ENCODE measurements at places on chromosomes 4 and X.

GRCh38 chr4:169079942-169080827 lies 70.1 kb upstream of the CBR4 start:
- DNase-seq, result no peak

GRCh38 chrX:80316526-80316925 lies 103.7 kb upstream of the TENT5D start:
- no peak for DNase-seq

DNA sequence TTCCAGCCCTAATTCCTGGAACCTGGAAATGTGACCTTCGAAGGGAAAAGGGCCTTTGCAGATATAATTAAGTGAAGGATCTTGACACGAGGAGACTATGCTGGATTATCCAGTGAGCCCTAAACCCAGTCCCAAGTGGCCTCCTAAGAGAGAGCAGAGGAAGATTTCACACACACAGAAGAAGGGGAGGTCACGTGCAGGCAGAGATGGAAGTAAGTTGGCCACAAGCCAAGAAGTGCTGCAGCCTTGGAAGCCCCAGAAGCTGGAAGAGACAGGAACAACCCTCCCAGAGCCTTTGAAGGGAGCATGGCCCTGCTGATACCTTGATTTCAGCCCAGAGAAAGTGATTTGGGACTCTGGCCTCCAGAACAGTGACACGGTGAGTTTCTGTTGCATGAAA lies 51.9 kb downstream of the EVC2 start:
- DNase-seq, result no peak

DNA sequence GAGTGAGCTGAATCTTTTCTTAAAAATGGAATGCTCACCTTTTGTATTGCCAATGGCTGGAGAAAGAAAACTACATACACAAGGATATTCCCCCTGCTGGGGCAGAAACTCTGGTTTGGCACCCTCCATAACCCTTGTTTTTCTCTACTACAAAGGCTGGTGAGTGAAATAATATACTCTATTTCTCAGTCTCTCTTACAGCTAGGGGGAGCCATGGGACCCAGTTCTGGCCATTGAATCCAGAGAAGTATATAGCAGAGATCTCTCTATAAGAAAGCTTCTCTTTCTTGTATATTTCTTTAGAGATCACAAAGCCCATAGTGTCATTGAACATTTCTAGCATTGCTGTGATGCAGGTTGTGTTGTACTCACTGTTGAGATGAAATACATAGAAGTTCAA lies 49.8 kb downstream of the SMPX start:
- DNase-seq, result no peak

- no peak for DNase-seq
Observed at GRCh38 chr4:10105421-10105820, 11.2 kb downstream of the WDR1 start.

DNA sequence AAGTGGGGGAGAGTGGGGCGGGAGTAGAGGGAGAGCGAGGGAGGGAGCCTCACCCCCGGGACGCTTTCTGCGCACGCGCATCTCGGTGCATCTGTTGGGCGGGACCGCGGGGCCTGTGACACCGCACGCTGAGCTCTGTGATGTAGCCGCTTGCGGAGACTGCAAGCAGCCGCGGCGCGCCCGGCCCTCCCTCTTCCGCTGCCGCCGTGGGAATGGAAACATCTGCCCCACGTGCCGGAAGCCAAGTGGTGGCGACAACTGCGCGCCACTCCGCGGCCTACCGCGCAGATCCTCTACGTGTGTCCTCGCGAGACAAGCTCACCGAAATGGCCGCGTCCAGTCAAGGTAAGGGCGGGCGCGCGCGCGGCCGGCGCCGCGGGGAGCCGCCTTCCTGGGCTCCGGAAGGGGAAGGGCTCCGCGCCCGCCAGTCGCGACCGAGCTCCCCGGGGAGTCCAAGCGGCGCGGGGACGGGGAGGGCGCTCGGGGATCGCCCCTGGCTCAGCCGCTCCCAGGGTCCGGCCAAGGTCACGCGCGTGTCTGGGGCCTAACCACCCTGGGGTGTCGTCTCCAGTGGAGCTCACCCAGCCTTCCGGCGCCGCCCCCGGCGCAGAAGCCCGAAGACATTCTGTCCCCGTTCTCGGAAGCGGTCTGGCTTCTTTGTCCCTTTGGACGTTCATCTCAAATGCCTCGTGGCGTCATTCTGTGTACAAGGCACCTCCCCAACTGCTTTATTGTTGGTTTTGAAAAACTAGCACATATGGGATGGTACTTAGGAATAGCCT lies at the start of gene FUNDC2:
FUNDC2 (plus strand) TSS at position 118 of the 782 bp plus-strand sequence; CDS start at position 213, 95 bp downstream.
- peak; percentile 94 for DNase-seq

DNA sequence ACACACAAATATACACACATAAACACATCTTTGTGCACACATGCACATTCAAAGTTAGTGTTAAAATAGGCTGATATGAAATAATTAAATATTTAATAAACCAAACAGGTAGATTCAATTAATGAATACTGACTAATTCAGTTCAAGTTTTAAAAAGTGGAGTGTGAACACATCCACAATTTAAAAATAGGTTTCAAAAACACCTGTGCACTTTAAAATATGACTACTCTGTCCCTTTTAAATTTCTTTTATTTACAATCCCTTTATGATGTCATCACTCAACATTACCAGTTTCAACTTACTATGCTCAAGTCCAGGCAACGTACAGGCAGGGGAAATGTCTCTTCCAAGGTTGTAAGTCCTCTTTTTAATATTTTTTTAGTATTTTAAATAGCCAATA lies at the start of gene CYLC1:
CYLC1 (plus strand) TSS at position 301 of the 400 bp plus-strand sequence; CDS start at position 338, 37 bp downstream.
- no peak for DNase-seq

DNA sequence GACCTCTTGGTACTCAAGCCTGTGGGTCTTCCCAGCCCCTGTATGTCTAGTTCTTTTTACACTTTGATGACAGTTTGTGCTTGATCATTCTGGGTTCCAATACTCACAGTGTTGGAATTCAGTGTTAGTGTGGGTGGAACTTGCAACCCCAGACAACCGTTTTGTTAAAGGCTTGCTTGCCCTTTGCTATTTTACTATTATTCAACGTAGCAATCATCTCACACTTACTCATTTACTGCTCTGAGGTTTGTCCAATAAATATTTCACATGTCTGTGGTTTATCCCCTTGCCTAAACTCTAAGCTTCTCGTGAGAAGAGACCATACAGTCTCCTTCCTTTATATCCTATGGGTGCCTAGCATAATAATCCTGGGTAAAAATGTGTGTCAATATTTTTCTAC lies 15.3 kb downstream of the CCNG2 start:
- no peak for DNase-seq

DNA sequence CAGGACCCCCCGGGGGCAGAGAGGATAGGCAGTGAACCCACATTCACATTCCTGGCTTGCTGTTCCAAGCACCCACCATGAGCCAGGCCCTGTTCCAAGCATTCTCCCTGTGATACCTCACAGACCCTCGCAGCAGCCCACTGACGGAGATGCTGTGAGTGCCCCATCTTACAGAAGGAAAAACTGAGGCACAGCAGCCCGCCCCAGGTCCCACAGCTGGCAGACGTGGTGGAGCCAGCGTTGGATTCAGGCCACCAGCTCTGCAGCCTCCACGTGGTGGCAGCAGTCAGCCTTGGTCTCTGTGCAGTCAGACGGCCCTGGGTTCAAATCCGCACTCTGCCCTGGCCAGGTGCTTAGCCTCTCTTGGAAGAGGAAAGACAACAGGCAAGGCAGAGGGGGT lies 16.8 kb downstream of the MAN2B2 start:
- no peak for DNase-seq

- no peak for DNase-seq
Observed at GRCh38 chrX:118352566-118352965, 6.7 kb downstream of the WDR44 start.

DNA sequence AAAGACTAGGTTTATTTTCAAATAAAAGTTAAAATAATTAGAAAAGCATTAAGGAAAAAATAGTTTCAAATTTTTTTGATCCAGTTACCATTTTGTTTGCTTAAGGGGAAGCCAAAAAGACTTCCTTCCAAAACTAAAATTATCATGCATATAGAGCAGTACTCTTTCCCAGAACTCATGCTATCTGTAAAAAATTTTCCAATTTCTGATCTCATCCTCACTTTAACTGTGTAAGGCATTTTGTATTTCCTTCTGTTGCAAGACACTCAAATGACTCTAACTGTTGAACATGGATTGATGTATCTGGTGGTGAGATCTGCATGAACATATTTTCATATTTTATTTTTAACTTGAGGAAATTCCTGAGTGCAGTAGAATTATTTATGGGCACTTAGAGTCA lies 150.1 kb downstream of the ADAM29 start:
- no peak for DNase-seq

DNA sequence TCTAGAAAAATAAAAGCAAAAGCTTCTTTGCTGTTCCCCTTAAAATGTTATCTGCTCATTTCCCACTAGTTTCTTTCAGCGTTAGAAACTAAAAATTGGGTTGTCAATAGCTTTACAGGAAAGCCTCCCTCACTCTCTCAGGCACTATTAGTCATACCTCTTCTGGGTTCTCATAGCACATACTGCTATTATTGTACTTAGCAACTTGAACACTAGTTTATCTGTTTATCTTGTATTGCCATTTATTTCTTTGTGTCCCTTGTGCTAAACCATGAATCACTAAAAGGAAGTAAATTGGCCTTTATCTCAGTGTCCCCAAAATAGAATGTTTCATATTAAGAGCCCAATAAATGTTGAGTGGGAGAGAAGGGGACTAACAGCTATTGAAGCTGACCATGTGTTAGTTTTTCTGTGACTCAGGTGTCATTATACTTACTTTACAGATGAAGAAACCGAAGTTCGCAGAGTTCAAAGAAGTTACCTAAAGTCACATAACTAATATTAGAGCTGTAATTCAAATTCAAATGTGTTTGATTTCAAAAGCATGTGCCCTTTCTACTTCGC lies 124.8 kb upstream of the CITED1 start:
- DNase-seq, result no peak

GRCh38 chr4:86380181-86380724 lies 20.4 kb upstream of the MAPK10 start:
- DNase-seq, result no peak

GRCh38 chrX:17375367-17375636 lies 302 bp downstream of the NHS start:
- no peak for DNase-seq

- DNase-seq, result no peak
Observed at GRCh38 chr4:6201580-6202091, 1.3 kb upstream of the JAKMIP1 start.

- no peak for DNase-seq
Observed at GRCh38 chr4:148962539-148963290, 520.5 kb upstream of the NR3C2 start.

DNA sequence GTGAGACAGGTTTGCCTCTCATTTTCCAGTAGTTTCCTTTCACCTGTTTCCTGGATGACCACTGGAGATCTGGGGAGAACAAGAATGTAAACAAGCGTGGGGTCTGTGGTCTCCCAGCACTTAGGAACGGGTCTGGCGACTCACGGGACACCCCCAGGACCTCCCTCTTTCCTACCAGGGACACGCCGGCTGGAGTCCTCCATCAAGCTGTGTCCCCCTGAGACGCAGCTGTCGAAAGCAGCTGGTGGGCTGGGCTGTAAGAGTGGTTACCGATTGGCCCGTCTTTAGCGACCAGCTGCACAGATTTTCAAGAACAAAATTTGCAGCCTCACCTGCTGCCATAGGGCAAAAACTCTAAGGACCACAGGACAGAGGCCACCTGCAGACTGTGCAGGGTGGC lies 11.9 kb downstream of the LRPAP1 start:
- DNase-seq, result no peak

DNA sequence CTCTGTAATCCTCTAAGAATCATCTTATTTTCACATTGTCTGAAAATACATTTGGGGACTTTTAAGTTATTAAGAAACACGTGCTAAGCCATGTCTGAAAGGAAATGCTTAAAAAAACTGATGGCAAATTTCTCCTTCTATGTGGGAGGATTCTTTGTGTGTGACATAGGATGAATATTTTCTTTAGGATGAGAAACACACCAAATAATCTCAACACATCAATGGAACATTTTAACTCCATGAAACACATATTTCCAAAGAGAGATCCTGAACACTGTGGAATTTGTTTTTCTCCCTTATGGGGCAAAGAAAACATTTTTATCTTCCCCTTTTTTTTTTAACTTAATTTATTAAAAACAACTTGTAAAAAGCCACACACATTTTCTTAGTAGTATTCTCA lies 153.8 kb upstream of the ANKRD50 start:
- DNase-seq, result no peak

GRCh38 chr4:137531986-137532868 lies at the start of gene PCDH18:
Gene PCDH18 (minus strand): TSS chr4:137532494. CDS start chr4:137532088, 406 bp downstream.
- DNase-seq, result no peak

DNA sequence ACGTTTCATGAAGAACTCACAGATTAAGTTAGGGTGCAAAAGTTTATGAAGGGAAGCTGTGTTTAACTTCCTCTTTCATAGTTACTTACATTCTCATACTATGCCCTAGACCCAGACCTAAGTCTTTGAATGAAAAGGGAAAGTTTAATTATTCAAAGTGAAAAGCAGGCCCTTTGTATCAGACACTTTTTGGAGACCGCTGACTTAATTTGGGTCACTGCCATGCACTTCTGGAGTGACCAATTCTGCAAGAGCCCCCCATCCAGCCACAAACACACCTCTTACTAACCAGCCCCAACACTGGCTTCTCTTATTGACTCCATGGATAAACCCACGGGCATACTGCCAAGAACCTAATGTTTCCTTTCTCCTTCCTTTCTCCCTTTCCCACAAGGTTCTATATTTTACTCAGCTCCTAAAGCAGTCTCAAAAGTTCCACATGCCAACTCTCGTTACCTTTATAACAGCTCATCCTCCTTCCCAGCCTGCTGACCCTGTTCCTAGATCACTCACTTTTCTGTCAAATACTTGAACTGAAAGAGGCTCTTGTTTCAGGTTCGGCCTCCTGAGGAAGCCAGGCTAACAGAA lies 34.5 kb downstream of the ABCE1 start:
- DNase-seq, result no peak

- no peak for DNase-seq
Observed at GRCh38 chrX:36973575-36973974, 34.6 kb upstream of the FAM47C start.

DNA sequence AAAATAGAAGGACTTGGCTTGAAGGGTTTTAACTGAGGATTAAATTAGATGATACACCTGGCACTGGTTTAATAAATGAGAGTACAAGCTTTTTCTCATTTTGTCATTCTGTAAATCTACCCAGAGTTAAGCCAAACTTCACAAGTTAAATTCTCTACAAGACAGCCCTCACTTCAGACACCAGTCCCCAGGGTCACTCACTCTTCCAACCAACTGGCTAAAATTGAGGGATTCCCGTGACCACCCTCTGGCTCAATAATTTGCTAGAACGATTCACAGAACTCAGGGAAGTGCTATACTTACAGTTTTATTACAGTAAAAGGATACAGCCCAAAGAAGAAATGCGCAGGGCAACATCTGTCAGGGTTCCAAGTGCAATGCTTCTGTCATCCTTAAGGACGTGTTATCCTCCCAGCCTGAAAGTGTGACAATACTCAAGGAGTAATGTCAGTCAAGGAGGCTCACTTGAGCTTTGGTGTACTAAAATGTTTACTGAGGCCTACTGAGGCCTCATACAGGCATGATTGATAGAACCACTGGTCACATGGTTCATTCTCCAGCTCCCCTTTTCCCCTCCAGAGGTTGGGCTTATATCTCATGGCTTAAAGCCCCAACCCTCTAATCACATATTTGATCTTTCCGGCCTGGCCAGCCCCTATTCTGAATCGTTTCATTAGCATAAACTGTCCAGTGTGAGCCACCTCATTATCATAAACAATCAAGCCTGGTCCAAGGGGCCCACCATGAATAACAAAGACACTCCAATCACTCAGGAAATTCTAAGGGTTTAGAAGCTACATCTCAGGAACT lies 9.6 kb upstream of the TMSB4X start:
- no peak for DNase-seq
